ENCODE measurements at places on chromosomes 11 and 22.
A peak's percentile ranks its signal among the peaks of the same experiment; 100 is the strongest.

DNA sequence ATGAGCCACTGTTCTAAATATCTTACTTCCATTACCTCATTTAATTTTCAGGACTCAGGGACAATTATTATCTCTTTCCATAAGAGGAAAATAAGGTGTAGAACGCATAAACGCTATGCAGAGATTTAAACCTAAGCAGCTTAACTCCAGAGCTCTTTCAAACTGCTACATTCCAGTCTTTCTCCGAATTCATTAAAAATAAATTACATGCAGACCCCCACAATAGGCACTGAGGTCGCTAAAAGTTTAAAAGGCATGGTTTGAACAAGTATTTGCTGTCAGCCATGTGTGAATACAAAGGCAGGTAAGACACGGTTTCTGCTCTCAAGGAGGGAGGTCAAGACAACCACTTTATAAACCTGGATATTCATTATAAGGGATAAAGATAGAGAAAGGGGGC is 983 bp downstream of the NARS2 start:
- no peak for DNase-seq

DNA sequence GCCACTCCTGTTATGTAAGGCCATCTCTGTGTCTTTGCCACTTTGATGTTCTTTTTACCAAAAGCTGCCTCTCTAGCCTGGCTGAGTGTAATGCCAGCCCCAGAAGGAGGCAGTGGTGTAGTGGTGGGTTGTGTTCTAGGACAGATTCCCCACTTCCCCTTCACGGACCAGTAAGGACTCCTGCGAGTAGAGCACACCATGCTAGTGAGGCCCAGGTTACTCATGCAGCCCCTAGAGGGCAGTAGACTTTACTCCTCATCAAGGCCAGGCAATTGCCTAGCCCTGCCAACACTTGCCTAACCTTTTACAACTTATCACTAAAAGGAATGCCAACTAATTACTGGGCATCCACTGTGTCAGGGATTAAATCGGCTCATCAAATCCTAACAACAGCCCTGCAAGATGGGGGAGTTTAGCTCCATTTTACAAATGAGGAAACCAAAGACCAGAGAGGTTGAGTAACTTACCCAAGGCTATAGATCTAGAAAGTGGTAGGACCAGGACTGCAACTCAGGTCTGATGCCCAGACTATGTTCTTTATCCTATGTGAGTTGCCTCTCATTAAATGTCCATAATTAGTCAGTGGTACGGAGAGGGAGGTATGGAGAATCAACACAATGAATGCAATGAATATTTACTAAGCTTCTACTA is 75.3 kb downstream of the APIP start:
- no peak for DNase-seq

GRCh38 chr11:19403196-19403895 is 162.6 kb upstream of the E2F8 start:
- DNase-seq = no peak

DNA sequence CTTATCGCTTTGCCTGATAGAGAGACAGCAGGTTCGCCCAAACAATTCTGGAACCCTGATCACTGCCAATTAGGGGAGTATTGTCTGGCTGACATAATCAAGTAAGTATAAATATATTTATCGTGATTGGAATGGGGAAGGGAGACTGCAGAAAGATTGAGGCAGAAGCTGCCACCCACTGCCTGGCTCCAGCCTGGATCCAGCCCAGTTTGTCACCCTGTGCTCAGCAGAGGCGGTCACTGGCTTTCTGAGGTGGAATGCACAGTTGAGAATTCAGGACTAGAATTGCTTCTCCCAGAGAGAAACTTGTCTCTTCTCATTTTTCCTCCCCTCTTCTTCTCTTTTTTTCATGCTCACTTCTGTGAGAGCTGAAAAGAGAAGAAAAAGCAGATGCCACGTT is 25.9 kb downstream of the GRAP2 start:
- no peak for DNase-seq

- DNase-seq = no peak
Measured at GRCh38 chr22:42412744-42413333, 19.4 kb downstream of the NFAM1 start.

DNA sequence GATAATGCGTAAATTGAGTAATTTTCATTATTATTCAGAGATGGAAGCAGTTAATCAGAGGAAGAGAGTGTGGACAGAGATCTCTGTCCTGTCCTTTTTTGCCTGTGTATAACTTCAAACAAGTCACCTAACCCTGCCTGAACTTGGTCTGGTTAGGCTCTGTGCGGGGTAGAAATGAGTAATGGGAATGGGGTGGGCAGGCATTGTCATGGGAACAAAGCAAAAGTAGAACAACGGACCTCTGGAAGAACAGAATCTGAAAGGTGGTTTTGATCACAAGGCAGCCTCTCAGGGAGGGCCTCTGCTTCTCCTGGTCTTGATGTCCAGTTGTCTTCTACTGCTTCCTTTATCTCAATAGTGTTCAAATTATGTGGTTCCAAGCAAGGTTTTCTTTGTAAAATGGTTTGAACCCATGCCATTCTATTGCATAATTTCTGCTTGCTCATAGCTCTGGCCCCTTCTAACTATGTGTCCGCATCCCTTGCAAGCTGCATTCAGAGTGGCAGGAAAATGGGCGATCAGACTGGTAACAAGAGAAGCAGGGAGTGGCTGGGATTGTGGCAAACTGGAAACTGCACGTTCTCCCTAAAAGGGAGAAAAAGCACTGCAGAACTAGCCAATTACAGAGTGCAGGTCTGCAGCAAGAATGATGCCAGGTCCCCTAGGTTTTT is 76.1 kb downstream of the PRR5L start:
- DNase-seq = no peak

- no peak for DNase-seq
Measured at GRCh38 chr11:35021589-35021988, 105.2 kb downstream of the PDHX start.

DNA sequence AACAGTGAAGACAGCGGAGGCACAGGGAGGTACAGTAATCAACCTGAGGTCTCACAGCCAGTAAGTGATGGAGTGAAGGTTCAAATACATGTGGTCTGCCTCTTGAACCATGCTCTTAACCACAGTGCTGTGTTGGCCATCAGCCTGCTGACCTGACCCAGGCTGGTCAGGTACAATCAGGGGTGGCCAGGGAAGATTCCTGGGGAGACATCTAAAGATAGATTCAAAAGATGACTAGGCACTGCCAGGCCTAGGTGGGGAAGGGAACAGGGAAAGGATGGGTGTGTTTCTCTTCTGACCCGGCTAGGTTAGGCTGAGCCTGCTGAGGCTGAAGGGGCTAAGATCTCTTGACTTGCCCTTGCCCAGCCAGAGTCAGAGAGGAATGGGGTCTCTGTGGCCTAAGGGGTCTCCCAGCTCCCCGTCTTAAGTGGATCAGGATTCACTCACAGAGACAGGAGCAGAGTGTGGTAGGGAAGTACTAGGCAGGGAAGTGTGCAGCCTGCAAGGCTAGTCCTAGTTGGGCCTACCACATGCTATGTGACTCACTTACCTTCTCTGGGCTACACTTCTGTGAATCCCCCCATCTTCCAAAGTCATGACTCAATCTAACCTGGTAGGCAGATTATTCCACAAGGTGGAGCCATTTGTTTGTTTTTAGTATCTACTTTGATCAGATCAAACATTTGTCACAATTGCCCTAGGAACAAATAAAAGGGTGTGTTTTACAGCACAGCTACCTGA is 10.4 kb upstream of the SREBF2 start:
- DNase-seq = no peak

GRCh38 chr22:27063841-27064240 is 406.5 kb downstream of the MIAT start:
- no peak for DNase-seq

DNA sequence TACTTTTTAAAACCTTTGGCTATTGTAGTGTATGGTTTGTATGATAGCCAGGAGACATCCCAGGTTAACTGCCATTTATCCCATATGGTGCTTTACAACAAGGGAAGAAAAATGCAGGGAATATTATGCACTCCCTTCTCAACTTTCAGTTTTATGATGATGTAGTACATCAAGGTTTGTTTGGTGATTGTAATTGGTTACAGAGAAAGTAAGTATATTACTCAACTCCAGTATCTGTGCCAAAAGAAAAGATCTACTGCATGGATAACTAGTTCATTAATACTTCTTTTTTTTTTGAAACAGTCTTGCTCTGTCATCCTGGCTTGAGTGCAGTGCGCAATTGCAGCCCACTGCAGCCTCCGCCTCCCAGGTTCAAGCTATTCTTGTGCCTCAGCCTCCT is 65.3 kb downstream of the BCL2L13 start:
- no peak for DNase-seq

DNA sequence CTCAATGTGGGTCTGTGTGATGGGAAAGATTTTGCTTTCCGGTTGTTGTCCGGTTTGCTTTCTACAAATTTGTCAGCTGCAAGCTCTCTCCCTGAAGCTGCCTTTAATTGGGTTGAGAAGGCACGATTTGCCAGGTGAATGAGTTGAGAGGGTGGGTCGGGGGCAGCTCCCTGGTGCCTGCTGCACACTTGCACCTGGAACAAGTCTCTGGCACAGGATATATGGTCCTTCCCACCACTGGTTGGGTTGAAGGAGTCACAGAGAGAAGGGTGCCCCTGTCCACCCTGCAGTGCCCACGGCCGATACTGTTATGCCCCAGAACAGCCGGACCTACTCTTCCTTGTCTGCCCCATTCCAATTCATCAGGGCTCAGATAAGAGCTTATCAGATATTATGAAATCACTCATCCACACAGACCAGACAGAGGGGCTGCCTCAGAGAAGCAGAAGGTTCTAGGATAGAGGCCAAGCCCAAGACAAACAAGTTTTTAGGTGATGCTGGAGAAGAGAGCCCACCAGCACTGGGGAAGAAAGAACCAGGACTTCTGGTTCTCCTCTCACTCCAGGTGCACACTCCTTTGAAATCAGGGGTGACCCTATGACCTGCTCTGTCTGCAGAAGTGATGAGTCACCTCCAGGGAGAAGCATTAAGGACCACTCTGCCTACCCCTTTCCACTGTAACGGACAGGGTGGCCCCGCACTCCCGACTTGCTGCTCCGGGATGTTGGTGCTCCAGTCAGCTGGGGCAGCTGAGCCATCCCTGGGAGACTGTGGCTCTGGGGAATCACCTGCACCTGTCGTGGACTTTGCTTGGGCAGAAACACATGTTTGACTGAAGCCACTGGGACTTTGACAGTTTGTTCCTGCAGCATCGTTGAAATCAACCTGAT is 45.3 kb downstream of the RTL6 start:
- DNase-seq = no peak

DNA sequence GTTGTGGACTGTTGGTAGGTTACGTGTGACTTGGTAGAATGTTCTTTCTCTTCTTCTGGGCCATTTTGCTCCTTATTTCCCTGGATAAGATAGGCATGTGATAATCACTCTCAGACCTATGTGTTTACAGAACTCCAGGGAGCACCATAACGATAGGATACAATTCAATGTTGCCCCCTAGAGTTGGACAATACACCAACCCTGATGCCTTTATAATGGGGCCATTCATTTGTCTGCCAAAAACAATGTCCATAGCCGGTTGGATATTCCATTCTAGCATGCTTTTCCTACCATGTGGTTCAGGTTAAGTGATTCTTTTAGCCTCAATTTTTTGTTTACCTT is 60.5 kb downstream of the APIP start:
- DNase-seq = no peak

GRCh38 chr22:38657045-38657909 is 839 bp downstream of the CBY1 start:
- peak; percentile 18 for DNase-seq

DNA sequence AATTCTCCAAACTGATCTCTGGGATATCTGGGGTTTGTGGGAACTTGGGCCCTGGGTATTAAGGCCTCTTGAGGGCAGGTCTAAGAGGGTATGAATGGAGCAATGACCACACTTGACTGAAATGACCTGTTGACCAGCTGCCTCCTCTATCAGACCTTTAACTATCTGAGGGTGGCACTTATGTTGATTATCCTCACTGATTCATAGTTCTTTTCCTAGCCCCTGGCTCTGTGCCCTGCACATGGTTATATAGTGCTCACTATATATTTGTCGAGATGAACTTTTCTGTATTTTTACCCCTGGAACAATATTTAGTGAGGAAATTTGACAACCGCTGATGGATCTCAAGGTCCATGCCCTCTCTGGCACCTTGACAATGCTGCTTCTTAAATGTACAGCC is 305.5 kb upstream of the PLET1 start:
- no peak for DNase-seq

GRCh38 chr11:19160847-19161246 is 40.9 kb downstream of the CSRP3 start:
- DNase-seq = no peak

- no peak for DNase-seq
Measured at GRCh38 chr11:5736396-5736795, at the start of gene OR56B1. Gene OR56B1, plus strand, starts transcription at chr11:5736448. Its CDS starts 69 bp downstream, at chr11:5736517.

DNA sequence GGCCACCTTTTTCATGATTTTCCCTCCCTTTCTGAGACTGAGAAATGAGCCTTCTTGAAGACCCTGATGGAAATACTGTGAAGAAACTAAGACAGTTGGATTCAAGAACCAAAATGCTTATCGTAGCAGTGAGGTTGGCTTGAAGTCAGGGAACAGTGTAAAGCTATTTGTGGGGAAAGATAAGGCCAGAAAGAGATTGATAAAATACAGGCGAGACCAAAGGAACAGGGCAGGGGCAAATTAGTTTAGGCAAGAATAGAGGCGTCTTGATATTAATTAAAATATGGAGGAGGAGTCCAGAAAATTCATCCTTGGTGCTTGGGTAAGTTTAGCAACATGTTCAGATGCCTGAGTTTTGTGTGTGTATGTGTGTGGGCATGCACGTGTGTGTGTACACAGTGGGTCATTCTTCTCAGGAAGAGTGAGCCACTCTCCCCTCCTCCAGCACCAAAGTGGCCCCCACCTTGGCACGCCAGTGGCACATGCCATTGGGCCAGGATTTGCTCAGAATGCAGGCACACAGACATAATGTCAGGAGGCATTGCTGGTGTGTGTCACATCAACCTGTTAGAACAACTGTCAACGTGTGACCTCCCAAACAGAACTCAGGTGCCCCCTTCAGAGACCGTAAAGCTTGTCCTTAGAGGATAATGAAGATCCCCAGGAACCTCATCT is 3.9 kb upstream of the EHF start:
- DNase-seq = no peak

GRCh38 chr22:21012446-21013407 is 2.2 kb upstream of the P2RX6 start:
- no peak for DNase-seq

GRCh38 chr22:50264104-50264745 is 2.7 kb upstream of the MAPK12 start:
- DNase-seq = no peak

- no peak for DNase-seq
Measured at GRCh38 chr22:30868663-30869385, 99.8 kb downstream of the MORC2 start.

DNA sequence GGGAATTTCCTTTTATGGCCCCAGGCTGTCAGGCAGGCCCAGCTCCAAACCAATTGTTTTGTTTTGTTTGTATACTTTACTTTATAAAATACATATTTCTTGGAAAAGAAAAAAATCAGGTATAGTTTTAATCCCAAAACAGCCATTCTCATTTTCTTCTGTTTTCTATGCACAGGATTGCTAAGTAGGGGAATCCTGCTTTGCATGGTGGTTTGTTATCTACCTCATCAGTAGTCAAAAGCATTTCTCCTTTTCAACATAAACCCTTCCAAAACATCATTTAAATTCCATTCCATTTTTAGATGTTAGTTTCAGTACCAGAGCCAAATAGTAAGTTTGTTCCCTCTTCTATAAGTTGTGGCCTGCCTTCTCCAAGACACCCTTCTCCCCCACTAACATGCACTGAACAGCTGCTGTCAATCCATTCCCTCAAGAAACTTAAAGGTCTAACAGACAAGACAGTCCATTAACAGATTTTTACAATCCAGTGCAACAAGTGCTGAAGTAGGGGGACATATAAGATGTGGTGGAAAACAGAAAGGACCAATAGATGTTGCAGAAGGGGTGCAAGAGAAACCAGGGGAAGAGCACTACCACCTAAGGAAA is 3.7 kb downstream of the ILK start:
- no peak for DNase-seq
